ENCODE measurements at places on chromosomes 12 and 14.

GRCh38 chr12:114812858-114813761, 129.1 kb upstream of the TBX3 start:
- no peak for DNase-seq

DNA sequence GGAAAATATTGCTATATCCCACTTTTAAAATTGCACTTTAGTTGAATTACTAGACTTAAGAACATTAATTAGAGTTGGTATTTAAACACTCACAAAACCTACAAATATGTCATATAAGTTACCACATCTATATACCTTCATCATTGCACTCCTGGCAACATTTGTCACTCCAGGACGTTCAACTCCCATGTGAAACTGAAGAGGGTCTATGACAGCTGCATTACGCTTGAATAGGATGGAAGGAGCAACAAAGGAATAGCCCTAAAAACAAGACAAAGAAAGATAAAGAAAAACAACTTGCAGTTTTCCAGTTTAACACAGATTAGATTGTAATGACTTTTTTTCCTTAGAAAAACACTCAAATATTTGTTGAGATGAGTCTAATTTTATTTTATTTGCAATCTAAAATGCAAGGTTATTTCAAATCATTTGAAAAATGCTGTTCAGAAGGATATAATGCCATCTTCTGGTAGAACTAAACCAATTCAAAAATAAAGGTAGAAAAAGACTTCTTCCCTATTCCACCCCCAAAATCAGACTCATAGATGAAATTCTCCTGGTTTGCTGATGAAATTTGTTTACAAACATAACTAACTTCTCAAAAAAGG, 84.3 kb upstream of the TTC7B start:
- DNase-seq: no peak

GRCh38 chr14:90844321-90844720, 28.1 kb upstream of the TTC7B start:
- DNase-seq: no peak

DNA sequence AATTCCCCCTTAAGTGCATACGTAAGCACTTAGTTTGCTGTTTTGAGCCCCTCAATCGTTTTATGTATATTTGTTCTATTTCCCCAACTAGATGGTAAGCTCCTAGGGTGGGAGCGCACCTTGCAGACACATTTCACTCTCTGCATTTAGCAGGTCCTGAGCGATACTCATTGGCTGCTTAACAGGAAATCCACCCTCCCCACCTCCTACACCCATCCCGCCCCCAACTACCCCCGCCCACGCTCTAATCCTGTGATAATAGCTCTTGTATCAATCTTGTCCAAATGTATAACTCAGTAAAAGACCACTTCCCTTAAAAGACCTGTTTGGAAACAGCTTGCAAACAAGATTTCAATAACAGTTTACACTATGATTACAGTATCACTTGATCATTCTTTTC, 8.1 kb downstream of the LPAR5 start:
- DNase-seq: no peak

GRCh38 chr12:26018926-26019325, 60.4 kb downstream of the RASSF8 start:
- no peak for DNase-seq
